ENCODE measurements at places on chromosomes 7 and 10.
A peak's percentile ranks its signal among the peaks of the same experiment; 100 is the strongest.

DNA sequence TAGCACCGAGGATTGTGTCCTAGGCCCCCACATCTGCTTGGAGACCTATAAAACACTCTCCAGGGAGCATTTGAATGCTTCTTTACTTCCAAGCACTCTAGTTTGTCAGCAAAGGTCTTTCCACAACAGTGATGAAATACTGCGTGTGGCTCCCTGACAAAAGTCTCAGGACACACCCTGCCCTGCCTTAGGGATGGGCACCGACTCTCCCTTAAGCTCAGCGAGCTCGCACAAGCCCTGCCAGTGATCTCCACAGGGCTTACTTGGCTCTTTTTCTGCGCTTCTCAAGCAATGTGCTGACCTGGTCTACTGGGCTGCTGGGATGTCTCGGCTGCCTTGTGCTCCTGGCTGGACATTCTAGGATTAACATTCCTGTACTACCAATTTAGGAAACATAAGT is 84.3 kb upstream of the MPP7 start:
- DNase-seq: no peak

GRCh38 chr10:17599089-17599488 is 18.1 kb downstream of the HACD1 start:
- DNase-seq: no peak

- no peak for DNase-seq
Measured at GRCh38 chr10:13559124-13559700, 27.6 kb upstream of the PRPF18 start.

- no peak for DNase-seq
Measured at GRCh38 chr7:144027070-144027469, 21.7 kb upstream of the OR2A5 start.

DNA sequence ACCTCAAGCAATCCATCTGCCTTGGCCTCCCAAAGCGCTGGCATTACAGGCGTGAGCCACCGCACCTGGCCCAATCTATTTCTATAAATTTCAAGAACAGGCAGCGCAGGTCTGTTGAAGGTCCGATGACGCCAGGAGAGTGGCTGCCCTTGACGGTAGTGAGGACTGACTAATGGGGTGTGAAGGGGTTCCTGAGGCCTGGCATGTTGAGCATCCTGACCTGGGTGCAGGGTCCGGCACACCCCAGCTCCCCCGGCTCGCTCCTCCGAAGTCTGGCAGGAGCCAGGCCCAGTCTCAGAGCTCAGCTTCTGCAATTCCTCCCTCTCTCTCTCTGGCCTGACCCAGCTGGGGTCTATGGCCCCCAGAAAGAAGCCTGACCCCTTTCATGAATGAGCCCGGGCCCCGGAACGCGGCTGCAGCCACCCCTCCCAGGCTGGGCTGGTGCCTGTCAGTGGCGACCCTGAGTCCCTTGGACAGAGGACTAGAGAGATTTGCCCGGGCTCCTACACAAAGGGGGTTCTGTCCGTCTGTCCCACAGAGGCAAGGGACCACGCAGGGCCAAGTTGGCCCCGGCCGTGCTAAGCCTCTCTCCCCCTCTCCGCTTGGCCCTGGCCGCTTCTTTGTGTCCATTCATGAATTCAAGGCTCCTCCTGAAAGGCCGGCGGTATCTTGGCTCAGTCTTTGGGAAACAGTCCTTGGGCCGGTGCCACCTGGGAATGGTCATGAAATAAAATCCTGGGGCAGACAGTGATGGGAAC is 18.8 kb downstream of the MMD2 start:
- DNase-seq: no peak

GRCh38 chr7:44177570-44178131 is 11.6 kb downstream of the GCK start:
- no peak for DNase-seq

- DNase-seq: peak; percentile 38
Measured at GRCh38 chr7:64879086-64879730, 23.9 kb upstream of the ZNF273 start.

- DNase-seq: no peak
Measured at GRCh38 chr7:121547544-121548092, 151.5 kb upstream of the FAM3C start.

All from right atrium auricular region (tissue), 2 donors.